ENCODE measurements at places on chromosomes 6 and 20.

GRCh38 chr6:21381331-21381963, 212.1 kb upstream of the SOX4 start:
- no peak for DNase-seq

DNA sequence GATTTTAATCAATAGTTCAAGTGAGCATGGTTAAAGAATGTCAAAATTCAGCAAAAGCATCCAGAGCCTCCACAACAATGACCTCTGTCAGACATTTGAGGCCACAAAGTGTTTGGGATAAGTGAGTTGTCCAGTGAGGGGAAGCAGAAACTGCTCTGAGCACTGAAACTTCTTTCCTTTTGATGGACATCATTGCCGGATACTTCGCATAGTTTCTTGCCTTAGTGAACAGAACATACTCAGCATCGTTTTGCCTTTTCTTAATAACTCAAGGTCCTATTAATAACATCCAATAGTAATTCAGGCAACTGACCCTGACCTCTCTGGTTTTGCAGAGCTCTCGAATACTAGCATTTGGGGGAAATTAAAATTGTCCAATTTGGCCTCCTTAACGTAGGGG, 78.6 kb downstream of the EDN3 start:
- DNase-seq, result no peak

GRCh38 chr6:167668754-167669552, 157.8 kb upstream of the AFDN start:
- no peak for DNase-seq

DNA sequence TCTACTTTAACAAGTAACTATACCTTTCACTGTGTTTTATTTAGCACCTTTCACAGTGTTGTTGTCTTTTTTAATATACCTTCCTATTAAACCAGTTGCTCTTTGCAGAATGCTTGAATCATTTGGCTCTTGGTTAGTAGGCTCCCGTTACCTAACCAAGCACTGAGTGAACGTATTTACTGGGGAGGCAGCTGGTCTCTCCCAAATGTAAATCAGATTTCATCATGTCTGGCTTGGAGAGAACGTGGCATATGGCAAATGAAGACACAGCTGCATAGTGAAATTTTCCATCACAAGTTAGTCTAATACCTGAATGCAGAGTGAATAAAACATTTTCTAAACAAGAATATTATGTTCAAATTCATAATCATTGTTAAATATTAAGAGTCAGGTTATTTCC, 12.4 kb downstream of the HTR1E start:
- DNase-seq, result no peak

- no peak for DNase-seq
Measured at GRCh38 chr6:135577059-135577538, 79.6 kb upstream of the AHI1 start.

DNA sequence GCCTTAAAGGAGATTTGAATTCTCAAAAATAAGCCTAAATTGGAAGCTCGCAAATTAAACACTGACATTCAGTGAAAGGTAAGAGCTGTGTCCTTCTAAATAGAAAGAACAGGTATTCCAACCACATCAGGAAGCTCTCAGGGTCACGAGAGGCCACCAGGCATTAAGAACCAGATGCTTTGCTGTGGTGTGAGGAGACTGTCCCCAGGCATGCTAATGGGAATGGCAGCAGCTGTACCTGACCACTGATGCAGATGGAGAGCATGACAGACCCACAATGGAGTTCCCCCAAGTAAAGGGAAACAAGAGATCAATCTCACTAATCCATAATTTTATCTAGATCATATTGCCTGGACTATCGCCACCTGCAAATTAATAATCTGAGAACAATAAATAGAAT, 658.9 kb upstream of the NOX3 start:
- no peak for DNase-seq

- DNase-seq, result peak; percentile 10
Measured at GRCh38 chr6:146543211-146543939, at the start of gene RAB32. TSS of gene RAB32 (plus strand) at chr6:146543833. CDS start at chr6:146543872, 39 bp downstream.
